Iris pigment epithelial cell (primary cell): ENCODE measurements at places on chromosomes 5 and 9.
A peak's percentile ranks its signal among the peaks of the same experiment; 100 is the strongest.

DNA sequence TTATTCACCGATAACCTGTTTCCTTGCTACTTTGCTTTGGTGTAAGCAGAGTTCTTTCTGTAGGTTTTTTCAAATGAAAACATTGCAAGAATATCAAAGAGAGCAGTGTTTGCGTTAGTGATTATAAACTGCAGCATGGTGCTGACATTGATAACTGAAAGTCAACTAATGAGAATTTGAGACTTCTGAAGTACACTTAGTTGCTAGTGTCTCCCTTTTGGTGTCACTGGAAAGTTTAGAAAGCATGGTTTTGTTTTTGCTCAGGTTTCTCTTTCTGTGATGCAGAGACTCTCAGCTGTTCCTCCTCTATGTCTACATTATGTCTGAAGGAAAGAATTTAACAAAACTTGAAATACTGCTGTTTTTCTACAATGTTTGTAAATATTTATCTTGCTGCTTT lies 80.2 kb upstream of the ZNF169 start:
- DNase-seq = no peak

DNA sequence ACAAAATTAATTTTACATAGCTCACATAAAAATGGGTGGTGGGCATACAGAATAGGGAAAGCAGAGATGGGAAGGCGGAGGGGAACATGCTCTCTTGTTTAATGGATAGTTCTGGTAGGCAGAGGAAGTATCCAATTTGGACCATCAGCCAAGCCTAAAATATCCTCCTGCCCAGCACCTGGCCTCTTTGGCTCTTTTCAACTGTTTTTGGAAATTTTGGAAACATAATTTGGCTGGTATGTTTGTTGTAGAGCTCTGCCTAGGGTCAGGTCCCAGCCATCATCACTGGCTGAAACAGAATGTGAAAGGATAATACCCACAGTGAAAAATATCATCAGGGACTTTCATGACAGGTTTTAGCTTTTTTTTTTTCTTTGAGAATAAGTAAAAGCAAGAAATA lies 467.3 kb upstream of the DMAC1 start:
- no peak for DNase-seq

GRCh38 chr9:4108754-4109465 lies 191.0 kb downstream of the GLIS3 start:
- no peak for DNase-seq

DNA sequence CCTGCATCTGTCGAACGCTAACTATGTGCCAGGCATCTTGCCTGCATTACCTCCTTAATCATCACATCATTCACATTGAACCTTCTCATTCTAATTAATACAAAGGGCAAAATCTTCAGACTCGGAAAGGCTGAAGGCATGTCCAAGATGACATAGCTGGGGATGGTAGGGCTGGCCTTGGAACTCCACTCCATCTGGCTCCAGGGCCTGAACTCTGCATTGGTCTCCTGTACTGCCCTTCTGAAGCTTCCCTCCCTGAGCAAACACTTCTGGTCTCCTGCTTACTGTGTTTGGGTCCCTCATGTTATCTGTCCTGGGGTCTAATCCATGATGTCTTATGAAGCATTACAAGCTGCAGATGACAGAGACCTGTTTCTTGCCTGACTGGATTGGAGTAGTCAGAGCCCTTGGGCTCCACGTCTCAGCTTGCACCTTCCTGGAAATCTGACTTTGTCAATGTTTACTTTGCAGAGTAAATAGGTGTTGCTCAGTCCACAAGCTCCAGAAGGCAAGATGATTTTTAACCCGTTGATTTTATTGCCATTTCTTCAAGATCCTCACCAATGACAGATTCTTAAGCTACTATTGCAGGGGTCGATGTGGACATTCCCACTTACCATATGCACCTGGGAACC lies 106.1 kb downstream of the GALNT10 start:
- DNase-seq = no peak

- peak; percentile 58 for DNase-seq
Measured at GRCh38 chr5:67031692-67032091, 164.9 kb downstream of the CD180 start.

GRCh38 chr5:158511454-158511853 lies 588.3 kb downstream of the EBF1 start:
- DNase-seq = no peak

DNA sequence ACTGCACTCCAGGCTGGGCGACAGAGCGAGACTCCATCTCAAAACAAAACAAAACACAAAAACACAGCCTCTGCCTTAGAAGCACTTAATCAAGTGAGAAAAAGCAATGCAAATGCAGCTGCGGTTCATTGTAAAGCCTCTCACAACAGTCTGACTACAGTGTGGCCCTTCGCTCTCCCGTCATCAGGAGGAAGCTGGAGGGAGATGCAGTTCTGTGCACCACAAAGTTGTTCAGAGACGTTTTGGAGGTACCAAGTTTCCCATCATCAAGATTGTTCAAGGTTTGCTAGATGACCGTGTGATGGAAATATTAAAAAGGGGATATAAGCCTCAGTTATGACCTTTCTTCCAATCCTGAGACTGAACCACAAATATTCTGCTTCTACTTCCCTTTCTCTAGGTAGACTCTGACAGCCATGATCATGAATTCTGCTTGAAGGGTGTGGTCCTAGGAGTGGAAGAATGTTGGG lies 40.9 kb downstream of the SEC61B start:
- no peak for DNase-seq
